ENCODE measurements at places on chromosomes 16 and 17.

DNA sequence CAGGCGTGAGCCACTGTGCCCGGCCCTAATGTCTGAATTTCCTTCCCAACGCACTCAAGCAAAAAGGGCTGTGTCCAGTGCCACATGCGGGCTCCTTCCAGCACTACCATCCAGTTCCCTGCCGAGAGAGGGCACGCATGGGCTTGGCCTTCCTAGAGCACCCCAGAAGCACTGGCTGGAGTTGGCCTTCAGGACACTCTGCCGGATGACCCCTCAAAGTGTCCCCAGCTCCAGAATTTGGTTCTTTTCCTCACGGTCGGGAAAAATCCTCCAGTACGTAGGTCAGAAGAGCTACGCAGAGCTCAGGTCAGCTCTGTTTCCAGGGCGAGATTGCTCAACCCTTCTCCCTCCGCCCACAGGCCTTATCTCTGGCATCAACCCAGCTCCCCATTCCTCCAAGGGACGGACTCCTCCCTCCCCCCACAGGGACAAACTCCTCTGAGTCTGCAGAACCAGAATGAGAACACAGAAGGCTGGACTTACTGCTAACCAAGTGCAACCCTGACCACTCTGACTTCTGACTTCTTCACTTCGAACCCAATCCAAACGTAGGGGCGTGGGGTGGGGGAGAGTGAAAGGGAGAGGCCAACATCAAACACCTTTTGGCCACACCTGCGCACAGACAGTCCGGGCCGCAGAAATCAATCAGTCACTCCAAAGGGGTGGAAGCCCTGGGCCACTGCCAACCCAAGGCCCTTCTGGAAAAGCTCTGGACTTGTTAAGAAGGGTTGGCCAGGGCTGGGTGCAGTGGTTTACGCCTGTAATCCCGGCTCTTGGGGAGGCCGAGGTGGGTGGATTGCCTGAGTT, 3.6 kb downstream of the CDC42EP4 start:
- no peak for DNase-seq

DNA sequence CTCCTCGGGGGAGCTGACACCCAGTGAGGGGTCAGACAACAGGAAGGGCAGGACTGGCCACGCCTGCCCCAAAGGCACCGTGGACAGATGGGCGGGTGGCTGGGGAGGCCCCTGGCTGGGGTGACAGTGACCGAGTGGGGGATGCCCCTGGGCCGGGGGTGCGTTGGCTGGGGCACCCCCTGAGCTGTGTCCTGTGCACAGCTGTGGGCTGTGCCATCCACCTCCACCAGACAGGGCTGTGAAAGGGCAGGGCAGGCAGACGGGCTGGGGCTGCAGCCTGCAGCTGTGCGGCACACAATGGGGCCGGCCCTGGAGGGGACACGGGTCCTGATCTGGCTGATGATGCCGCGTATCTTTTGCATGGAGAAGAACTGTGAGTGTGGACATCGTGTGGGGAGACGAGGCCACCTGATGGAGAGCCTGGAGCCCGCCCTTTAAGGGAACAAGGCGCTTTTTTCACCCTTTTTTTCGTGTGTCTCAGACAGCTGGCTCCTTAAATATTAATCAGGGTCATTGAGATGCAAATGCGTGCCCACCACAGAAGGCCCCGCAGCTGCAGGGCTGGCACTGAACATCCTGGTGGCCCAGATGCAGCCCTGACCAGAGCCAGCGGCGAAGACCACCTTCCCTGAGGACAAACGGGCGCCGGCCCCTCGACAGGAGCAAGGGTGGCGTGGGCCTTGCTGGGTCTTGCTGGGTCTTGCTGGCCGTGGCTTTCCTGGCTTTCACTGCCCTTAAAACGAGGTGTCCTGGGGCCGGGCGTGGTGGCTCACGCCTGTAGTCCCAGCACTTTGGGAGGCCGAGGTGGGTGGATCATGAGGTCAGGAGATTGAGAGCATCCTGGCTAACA, 42.4 kb upstream of the GNG13 start:
- DNase-seq: no peak

GRCh38 chr17:63019138-63019873, 53.3 kb downstream of the TANC2 start:
- DNase-seq: no peak

- DNase-seq: no peak
These were observed 823 bp upstream of the ZNF469 start for GRCh38 chr16:88381820-88382451.

DNA sequence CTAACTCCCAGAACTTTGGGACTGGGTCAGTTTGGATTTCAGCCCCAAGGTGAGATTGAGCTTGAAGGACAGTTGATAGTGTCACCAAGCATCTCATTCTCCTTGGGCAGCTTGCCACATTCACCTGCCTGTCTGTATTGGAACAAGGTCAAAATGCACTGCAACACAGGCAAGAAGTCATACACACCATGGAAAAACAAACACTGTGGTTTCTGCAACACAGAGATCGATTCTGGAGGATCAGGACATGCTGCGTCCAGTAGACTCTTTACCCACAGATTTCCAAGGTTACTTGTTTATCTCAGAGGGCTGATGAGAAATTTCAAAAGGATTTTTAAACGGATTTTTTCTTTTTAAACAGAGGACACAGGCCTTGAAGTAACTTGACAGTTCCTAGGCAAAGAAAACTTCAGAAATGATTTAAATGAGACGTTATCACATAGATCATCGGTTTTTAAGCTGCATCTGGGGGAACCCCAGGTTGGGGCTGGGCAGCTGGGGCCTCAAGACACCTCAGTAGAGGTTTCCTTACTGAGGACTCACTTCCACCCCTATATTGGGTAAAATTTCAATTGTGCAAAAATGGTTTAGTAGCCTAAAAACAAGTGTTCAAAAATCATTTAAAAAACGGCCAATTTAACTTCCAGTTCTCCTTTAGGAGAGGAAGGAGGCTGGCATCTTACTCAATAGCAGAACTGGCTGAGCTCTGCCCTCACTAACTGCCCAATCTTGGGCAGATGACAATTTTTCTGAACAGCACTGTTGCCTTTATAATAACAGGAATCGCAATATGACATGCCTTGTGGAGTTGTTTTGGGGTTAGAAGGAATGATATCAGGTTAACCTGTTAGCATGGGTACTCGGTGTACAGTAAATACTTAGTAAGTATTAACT, 299.3 kb downstream of the XYLT1 start:
- DNase-seq: no peak

DNA sequence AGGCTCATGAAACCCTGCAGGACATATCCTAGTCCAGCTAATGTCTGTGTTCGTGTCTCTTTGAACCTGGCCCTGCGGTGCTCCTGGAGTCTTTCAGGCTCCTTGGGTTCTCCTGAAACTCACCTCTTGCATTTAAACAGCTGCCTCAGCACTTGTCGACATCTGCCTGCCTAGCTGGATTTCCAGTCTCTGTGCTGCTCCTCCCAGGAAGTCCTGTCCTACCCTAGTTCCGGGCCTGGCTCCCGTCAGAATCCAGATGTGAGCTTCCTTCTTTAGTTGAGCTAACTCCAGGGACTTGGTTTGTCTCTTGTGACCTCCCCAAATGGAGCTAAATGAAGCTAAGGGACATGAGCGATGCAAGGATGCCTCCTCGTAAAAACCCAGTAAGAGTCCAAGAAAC, 155.2 kb upstream of the PIRT start:
- no peak for DNase-seq

DNA sequence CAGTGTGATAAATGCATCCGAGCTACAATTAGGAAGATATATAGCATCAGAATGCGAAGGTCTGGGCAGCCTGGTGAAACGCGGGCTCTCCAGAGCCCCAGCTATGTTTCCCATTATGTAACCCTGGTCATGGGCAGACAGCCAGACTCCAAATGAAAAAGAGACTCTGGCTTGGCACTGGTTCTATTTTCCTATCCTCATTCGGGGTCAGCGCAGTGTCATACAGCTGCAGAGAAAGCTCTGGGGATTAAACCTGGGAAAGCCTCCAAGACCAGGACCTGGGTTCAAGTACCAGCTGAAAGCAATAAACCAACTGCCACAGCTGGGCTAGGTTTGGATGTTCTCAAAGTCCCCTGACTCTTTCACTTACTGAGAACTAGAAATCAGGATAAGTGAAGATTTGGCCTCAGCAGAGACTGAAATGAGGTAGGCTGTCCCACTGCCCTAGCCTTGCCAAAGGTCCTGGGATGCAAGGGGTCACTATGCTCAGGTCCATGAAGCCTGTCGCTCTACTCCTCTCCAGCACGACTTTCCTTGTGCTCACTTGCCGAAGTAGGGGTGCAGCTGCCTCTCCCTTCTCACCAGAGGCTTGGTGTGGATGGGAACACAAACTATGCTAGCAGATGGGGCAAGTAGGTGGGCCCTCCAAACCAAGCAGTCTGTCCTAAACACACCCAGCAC, 123.8 kb downstream of the SMG6 start:
- no peak for DNase-seq

DNA sequence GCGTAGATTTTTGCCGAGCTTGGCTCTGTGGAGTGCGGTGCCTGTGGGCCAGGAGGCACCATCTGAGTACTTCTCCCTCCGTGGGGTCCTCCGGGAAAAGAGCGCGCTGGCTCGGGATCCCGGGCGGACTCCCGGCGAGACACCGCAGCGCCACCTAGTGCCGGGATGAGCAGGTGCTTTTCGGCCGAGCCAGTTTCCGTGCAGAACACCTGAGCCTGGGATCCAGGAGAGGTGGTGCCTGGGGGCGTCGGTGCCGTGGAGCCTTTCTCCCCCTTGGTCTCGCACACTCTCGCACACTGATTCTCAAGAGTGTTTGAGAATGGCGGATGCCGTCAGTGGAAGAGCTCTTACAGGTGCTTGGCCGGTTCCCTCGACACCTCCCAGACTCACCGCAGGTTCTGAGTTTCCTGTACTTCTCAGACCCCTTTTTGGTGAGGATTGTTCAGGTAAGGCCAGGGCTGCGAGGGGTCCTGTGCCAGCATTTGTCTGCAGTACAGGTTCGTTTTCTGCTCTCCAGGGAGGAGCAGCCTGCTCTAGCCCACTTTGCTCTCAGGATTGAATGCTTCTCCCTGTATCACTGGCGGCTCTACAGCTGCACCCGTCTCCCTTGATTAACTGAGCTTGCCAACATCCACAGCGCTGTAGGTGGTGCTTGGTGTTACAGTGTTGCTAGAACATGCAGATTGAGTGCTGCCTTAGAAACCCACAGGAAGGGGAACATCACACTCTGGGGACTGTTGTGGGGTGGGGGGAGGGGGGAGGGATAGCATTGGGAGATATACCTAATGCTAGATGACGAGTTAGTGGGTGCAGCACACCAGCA, 23.3 kb downstream of the TBCD start:
- DNase-seq: peak; percentile 26

- DNase-seq: no peak
These were observed 9.4 kb downstream of the TNRC6A start for GRCh38 chr16:24738895-24739294.

GRCh38 chr16:86072328-86073102, 173.6 kb downstream of the IRF8 start:
- DNase-seq: peak; percentile 5

- no peak for DNase-seq
These were observed 1.1 kb upstream of the NME2 start for GRCh38 chr17:51164911-51165679.

GRCh38 chr16:20424129-20424866, 15.0 kb downstream of the ACSM5 start:
- no peak for DNase-seq

GRCh38 chr17:82629748-82630147, 18.5 kb downstream of the WDR45B start:
- no peak for DNase-seq

- DNase-seq: no peak
These were observed 119.6 kb upstream of the CNTNAP4 start for GRCh38 chr16:76157629-76158028.

DNA sequence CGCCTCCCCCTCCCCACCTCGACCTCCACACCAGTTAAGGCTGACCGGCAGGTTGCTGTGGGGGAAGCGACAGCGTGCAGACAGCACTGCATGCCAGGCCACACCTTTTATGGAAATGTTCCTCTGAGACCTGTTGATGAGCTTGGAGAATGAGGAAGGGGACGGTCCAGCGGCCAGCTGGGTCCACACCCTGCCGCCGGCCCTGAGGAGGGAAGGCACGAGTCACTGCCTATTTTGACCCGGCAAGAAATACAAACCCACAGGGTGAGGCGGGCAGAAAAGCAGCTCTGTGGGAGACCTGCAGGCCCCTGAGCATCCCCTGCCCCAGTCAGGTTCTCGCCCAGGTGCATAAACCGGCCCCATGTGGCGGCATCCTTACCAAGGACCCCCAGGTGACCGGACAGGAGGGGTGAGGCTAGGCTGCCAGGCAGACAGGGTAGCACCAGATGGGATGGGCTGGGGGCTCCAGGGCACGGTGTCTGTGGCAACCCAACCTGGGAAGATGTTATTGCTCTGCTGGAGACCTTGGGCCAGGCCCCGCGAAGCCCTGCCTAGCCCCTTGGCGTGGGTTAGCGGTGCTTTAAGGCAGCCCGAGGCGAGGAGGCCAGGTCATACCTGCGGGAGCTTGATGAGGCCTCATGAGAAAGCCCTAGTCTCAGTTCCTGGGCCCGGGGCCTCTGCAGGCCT, 12.7 kb downstream of the NATD1 start:
- DNase-seq: no peak

GRCh38 chr16:62638964-62639870, 603.0 kb upstream of the CDH8 start:
- DNase-seq: no peak

All from CD4-positive, alpha-beta T cell treated with Interferon gamma for 1 hour (primary cell).